NCI-H2107 (cell line): ENCODE measurements at places on chromosomes 7 and 10.

GRCh38 chr10:66811211-66811610, 114.6 kb upstream of the LRRTM3 start:
- no peak for DNase-seq

DNA sequence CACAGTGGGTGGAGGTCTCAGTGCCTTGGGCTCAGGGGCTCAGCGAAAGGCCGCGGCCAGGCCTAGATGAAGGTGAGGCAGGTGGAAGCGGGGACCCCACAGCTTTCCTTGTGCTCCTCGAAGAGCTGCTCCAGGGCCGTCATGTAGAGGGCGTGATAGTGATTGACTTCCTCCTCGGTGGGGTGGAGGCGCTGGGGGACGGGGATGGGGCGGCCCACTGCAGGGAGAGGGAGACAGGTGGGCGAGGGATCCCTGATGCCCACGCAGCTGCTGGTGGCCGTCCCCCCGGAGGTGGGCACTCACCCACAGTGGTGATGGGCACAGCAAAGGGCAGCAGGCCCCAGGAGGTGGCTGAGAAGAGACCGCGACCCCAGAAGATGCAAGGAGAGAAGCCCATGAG, 5.0 kb downstream of the MOGAT3 start:
- DNase-seq, result no peak

- DNase-seq, result no peak
Measured at GRCh38 chr10:74227697-74228424, 76.8 kb downstream of the ADK start.

DNA sequence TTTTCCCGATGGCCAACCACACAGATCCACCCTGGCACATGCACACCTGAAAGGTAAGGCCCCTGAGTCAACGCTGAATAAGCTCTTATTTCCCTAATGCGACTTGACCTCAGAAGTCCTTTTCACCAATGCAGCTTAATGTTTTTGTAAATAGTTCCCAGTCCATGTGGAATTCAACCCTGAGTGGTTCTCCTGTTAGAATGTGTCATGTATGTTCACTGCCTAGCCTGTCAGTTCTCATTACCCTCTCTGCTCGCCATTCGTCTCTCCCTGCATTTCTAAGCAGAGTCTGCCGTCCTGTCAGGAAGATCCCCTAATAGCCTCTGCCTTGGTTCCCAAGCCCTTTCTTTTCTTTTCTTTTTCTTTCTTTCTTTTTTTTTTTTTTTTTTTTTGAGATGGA, 392.6 kb upstream of the SHH start:
- DNase-seq, result no peak

DNA sequence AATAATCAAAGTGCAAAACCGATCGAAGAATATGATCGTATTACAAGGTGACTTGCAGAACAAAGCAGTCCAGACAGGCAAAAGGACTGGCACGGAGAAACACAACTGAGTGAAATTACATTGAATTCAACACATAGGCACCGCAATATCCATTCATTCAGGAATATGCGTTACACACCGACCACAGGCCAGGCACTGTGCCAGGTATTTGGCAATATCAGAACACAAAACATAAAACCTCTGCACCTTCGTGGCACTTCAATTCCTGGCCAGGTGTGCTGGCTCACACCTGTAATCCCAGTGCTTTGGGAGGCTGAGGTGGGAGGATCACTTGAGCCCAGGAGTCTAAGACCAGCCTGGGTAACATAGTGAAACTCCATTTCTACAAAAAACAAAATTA, 187.9 kb downstream of the DIP2C start:
- DNase-seq, result peak; percentile 46
